A172 (cell line): ENCODE measurements at places on chromosomes 16 and 17. TPM values are rescaled to one million over a fixed set of nuclear protein-coding genes. Genes with fewer than 3 reads are reported as not detected.

The DLG4 gene
- 7.2 and 7.3 TPM in 2 replicates for total RNA-seq

The PRAC2 gene
- total RNA-seq = not detected in 2 replicates

The HS3ST3A1 gene
- 139 and 149 TPM in 2 replicates for total RNA-seq

The CDRT15 gene
- total RNA-seq = not detected in 2 replicates

The NDRG4 gene
- 25.2 and 27.6 TPM in 2 replicates for total RNA-seq

The FA2H gene
- 0.03 TPM in 1 of 2 replicates, not detected in the other for total RNA-seq

DNA sequence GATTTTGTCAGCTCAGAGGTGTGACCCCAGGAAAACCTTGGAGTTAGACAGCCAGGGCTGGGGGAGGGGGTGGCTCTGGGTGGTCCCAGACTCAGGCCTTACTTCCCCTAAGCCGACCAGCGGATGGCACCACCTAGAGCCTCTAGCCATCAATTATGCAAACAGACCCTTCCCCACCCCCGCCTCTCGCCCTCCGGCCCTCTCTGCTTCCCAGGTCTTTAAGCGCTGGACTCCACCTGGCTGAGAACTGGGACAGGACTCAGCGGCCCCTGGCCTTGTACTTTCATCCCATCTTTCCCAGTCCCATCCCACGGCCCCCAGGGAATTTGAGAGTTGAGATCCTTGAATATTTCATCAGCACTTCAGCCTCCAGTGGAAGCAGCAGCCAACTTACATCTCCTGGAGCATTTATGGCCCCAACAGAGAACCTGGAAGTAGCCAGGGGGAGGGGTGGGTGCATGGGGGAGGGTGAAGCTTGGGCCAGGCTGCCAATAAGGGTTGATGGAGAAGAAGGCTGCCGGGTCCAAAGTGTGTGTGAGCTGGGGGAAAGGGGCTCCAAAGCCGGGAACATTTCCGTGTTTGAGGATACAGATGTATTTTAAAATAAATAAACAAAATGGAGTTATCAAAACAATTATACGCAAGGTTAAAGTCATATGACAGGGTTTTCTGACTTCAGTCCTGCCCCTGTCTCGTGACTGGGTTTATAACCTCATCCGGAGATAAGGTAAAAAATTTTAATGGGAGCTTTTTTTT lies 7.5 kb upstream of the JUP start:
- DNase-seq = no peak

GRCh38 chr16:65936096-65936495 lies 430.4 kb upstream of the CDH5 start:
- no peak for DNase-seq

GRCh38 chr17:61335105-61335844 lies 64.4 kb upstream of the TBX2 start:
- no peak for DNase-seq
